ENCODE measurements at places on chromosomes 6 and 20.

DNA sequence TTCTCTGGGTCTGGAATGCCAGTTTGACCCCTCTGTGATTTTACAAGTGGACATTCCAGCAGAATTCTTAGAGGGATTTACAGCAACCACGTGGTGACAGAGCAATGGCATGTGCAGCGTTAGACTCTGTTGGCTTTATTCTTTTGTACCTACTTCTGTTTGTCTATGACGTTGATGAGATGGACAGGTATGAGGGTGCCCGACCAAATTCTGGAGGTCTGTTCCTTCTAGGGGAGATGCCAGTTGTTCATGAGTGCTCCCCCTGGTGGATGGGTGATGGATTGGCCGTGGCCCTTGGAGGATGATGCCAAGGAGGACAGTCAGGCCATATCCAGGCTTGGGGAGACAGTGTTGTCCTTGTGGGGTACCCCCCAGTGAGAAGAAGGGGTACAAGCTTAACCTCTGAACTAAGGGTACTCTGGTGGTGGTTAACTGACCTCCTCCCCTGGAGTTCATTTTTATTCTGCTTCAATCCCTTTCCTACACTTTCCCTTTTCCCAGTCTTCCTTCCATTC lies 198.6 kb downstream of the DTNBP1 start:
- peak; percentile 82 for DNase-seq

DNA sequence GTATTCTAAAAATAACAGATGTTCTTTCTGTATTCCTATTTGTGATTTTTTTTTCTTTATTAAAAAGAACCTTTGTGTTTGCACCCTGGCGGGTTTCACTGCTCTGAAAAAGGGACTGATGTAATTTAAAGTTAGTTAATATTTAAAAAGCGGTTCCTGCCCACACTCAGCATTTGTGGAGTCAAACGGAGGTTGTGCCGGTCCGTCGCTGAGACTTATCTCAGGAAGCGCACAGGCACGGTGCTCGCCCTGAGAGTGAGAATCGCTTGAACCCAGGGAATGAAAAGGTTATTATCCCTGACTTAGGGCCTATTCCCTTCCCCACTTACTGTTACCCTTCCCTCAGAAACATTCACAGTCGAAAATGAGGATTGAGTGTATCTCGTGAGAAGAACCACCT lies 366.7 kb downstream of the THBS2 start:
- no peak for DNase-seq

DNA sequence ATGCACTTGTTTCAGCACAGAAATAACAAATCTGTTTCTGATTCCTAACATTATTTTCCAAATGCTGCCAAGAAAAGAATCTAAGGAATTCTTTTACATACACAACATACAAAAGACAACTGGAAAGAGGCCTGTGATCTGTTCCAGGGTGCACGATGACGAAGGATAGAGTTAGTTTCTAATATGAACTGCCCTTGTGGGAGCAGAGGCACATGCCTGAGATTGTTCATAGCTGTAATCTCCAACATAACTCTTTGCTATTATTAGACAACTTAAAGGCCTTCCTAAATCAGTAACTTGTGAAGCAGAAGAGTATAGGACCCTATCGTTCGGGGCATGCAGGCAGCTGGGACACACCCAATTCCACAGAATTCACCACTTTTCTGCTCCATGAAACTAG lies 41.2 kb upstream of the NHSL1 start:
- DNase-seq: no peak

- DNase-seq: no peak
Observed at GRCh38 chr6:16477367-16478149, 239.2 kb downstream of the GMPR start.

GRCh38 chr6:132084811-132085509 lies 133.8 kb upstream of the CCN2 start:
- DNase-seq: no peak

- peak; percentile 57 for DNase-seq
Observed at GRCh38 chr20:8305449-8305978, 173.4 kb downstream of the PLCB1 start.

- DNase-seq: no peak
Observed at GRCh38 chr6:10526156-10526555, 5.0 kb downstream of the GCNT2 start.

DNA sequence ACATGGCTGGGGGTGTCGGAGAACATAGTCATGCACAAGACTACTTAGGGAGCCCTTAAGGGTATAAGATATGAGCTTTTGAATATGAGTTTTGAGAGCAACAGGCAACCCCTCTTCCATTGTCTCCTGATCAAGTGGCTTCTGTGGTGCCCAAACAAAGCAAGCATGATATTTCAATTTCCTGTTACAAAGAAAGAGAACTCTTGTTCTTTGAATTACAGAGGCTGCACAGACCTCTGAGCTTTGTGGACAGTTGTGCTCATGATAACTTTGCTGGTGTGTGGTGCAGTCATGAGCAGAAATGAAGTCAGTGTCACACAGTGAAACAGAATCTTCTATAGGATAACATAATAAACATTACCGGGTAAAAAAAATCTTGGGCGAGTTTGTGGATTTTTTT lies 66.8 kb upstream of the THEMIS start:
- no peak for DNase-seq

DNA sequence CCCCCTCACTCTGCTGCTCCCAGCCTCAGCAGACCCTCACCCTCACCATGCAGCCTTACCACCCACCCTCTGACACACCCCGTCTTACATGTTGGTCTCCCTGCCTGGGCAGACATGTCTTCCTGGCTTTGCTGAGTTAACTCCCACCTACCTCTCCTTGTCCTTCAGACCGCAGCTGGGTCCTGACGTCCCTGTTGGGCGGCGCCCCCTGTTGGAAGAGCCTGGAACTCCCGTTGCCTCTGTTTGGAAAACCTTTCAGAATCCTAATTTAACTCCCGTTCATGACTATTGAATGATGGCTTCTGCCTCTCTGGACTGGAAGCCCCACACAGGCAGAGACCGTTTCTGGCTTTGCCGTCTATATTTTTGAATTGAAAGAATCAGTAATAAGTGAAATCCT lies 245.1 kb downstream of the MYLK4 start:
- DNase-seq: no peak

GRCh38 chr20:37881601-37882343 lies 21.2 kb upstream of the VSTM2L start:
- DNase-seq: no peak

DNA sequence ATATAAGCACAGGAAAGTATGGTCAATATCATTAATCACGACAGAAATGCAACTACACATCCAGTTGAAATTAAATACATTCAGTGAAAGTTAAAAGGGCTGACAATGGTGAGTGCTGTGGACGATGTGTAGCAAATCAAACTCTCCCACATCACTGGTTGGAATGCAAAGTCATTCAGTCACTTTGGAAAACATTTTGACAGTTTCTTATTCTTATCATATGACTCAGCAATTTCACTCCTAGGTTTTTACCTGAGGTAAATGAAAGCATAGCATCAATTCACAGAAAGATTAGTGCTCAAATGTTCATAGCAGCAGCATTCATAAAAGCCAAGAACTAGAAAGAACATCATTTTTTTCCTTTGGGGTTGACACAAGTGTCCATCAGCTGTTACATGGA lies 28.6 kb upstream of the SAMD5 start:
- DNase-seq: no peak

DNA sequence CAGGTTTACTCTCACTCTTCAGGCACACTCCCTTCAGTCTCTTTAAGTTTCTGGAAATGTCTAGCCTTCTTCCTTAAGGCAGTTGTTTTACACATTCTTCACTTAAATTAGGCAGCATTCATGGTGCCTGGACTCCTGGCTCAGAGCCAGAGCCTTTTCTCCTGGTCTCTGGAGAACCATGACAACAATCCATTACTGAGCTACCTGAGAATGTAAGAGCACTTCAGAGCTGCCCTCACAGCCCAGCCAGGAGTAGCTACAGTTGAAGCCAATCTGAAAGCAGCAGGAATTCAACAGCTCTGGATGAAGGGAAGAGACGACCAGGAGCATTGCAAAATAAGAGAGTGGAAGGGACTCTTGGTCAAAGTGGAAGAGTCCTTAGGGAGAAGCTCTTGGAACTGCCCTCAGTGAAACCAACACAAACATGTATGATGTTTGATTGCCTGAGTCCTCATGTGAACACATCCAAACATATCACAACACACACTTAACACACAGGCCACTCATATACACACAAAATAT lies 416.8 kb upstream of the SPTLC3 start:
- DNase-seq: no peak

- no peak for DNase-seq
Observed at GRCh38 chr6:170018422-170018935, 267.1 kb downstream of the ERMARD start.

DNA sequence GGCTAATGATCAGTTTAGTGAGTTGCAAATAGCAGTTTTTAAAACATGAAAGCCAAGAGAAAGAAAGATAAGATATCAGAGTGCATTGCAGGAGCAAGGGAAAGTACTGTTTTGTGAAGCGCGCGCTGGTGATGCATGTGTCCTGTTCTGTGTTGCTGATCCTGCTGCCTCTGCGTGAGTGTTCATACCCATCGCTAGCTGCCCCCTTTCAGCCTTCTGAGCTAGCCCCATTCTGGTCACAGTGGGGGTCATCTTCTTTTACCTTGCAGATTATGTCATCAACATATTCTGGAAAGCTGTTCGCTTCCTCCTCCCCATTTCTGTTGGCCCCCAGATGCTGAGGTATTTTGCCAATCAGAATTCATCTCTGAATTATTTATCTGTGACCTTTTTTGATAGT lies 1.9 kb downstream of the MRAP2 start:
- no peak for DNase-seq

DNA sequence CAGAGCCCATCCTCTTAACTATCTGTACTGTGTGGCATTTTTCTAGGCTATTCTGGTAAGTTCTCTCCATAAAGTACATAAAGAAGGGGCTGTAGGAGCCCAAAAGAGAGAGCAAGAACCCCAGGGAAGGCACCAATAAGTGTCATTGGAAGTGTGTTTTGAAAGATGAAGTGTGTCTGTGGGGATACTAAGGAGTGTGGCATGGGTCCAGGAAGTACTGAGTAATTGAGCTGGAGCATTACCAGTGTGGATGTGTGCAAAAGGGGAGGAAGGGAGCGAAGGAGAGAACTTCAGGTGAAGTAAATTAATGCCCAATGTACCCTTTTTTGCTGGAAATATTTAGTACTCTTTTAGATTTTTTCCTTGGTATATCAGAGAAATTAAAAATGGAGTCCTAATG lies 63.9 kb downstream of the KCNS1 start:
- DNase-seq: no peak

DNA sequence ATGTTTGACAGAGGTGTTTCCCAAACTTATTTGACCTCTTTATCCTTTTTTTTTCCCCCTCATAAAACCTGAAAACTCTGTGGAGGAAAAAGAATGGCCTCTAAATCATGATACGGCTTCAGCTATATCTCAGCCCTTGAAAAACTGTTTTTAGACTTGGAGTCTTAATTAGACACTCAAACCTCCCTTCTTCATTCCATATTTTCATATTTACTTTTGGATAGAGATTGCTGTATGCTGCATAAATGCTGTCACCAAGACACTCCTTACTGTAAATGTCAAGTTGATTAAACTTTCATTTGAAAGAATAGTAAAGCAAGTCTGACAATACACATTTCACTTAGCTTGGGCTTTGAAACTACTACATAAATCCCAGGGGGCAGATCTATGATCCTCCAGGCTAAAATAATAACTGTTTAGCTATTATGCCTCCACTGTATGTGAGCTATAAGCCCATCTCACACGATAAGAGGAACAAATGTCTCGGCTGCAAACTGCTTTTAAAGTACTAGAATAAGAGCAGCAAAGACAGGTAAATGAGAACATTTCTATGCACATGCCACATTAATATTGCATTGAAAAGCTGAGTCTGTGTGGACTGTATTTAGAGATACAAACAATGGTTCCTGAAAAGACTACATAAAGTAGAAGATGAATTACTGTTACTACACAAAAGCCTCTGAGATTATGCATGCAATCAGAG lies 141.3 kb upstream of the HMGN3 start:
- no peak for DNase-seq

DNA sequence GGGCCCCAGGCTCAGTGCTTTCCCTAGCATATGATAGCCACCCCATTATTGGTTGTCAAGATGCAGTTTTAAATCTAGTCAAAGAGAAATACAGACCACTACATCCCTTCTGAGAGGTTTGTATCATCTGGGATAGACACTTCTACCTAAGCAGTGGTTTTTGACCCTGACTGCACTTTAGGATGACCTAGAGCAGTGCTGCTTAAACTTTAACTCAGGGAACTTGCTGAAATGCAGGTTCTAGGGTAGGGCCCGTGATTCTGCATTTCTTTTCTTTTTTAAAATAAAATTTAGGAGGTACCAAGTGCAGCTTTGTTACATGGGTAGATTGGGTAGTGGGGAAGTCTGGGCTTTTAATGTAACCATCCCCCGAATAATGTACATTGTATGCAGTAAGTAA lies 18.7 kb downstream of the TM9SF4 start:
- no peak for DNase-seq

DNA sequence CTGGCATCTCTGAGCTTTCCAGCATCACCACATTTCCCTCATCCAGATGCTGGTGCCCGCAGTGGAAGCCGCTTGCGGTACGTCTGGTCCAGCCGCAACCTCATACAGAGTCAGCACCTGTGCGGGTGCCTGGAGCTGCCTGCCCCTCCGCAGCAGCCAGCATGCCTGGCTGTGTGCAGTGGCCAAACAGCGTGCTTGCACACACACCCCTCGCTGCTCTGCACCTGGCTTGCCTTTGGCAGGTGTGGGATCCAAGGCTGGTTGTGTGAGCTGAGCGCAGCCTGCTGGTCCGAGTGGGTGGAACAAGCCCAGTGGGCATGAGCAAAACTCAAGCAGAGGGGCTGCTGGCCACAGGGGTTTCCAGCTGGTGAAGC lies 3.1 kb upstream of the HINT3 start:
- DNase-seq: no peak

GRCh38 chr6:91080871-91081270 lies 494.0 kb upstream of the MAP3K7 start:
- DNase-seq: no peak

DNA sequence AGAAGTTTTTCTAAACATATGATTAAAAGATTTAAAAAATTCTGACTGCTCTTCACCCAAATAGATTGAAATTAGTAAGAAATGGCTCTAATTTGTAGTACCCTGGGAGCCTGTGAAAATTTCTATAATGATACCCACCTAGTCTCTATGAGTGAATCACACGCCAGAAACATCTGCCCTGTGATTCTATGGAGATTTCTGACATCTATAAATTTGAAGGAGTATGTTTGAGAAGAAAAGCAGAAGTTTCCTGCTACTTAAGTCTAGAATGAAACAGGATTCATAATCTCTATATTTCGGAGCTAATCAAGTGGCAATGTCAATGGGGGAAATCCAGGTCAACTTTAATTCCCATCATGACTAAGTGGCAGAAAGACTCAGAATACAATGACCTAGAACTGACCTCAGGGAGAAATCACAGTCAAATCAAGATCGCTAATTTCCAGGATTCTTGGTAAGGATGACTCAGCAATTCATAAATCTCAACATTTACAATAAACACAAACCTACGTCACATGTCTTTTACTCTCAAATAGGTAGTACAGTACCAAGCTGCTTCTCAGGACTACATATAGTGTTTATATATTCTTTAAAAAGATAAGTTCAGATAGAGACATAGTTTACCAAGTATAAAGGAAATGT lies 186.2 kb upstream of the TNFAIP3 start:
- no peak for DNase-seq
